Stimulated activated CD8-positive, alpha-beta memory T cell treated with anti-CD3 and anti-CD28 coated beads, Interleukin-2, amount 100 ng/mL, for 48 hours (primary cell): ENCODE measurements at places on chromosomes 12 and 14.

GRCh38 chr12:58412461-58413060 lies 471.2 kb downstream of the ATP23 start:
- no peak for DNase-seq

GRCh38 chr12:111462210-111462769 lies 56.6 kb downstream of the SH2B3 start:
- no peak for DNase-seq

DNA sequence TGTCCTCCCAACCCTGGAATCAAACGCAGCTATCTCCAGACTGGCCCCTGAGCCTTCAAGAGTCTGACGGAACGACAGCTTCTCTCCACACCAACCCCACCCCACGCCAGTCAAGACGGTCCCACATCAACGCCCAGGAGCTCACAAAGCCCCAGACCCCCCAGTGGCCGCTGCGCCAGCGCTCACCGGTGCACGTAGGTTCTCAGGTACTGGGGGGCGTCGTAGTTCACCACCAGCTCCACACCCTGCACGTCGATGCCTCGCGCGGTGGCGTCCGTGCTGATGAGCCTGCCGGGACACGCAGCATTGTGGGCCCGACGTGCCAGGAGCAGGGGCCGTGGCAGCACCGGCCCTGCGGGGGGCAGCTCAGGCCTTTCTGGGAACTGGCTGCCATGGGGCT lies 4.2 kb downstream of the DDX51 start:
- DNase-seq: no peak

DNA sequence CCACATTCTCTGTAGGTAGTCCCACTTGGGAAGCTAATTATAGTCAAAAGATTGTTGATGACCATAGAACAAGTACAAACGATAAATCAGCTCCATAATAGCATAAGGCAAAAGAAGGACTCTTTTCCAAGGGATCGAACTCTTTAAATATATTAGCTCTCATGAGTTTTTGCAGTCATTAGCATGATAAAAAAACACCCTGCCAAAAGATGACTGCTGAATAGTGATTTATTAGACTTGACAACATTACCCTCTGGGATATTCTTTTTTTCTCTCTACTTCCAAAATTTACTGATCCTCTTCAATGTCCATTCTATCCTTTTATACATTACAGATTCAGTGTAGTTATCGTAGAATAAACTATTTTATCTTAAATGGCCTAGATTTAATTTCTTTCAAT lies 14.2 kb downstream of the EPYC start:
- no peak for DNase-seq

DNA sequence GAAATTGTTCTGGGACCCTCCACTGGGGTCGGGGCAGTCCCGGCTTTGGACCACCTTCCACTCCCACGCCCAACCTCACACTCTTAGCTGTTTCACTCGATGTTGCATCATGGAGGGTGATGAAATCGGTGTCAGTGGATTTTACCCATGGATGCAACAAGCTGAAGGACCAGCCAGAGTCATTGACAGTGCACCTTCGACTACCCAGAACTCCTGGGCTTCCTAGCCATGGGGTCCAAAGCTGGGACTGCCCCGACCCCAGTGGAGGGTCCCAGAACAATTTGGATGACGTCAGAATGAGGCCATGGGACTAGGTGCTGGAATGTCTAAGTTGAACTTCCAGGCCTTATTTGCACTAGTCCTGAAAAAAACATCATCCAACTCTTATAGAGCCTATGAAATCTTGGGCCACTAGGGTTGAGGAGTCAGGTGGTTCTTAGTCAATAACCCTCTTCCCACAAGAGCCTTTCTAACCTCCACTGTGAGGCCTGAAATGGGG lies 882 bp upstream of the IL23A start:
- no peak for DNase-seq

- DNase-seq: no peak
Observed at GRCh38 chr12:67727702-67728666, 79.4 kb downstream of the DYRK2 start.
